ENCODE measurements at places on chromosomes 11 and 22.

GRCh38 chr11:108565653-108566052 is 27.9 kb downstream of the EXPH5 start:
- no peak for DNase-seq

- no peak for DNase-seq
These were observed 2.6 kb downstream of the TAGLN start for GRCh38 chr11:117201658-117202305.

DNA sequence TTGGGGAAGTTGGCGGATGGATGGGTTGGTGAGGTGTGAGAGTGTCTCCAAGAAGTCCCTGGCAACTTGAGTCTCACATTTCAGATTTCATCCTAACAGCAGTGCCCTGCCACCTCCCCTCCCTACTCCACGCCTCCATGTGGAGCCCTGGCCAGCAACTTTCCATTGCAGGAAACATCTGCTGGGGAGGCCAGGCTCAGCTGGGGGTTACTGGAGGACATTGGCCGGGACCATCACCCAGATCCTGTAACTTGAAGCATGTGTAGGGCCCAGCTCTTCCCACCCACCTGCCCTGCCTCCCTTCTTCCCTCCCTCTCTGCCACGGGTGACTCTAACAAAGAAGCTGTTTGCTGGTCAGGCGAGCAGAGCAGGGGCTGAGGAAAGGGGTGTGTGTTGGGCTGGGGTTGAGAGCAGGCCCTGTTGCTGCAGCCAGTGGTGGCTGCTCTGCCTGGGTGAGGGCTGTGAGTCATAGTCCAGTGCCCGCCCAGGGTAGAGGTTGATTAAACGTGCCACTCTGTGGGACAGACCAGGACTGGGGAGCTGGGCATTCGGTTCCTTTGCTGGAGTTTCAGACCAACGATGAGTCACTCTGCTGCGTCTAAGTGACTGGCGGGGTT is 64.0 kb downstream of the SCN3B start:
- DNase-seq, result no peak

DNA sequence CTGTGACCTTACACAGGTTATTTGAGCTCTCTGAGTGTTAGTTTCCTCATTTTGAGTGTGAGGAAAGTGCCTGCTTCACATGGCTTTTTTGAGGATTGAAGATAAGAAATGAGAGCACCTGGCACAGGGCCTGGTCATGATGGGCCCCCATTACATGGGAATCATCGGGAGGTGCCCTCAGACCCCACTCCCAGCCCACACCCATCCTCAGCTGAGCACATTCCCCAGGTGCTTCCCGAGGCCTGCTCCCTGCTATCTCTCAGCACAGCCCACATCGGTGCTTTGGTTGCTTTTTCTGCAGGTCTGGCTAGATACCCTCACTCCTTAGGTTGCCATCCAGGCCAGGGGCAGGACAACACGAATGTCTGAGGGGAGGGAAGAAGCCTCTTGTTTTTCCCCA is 16.6 kb downstream of the DGAT2 start:
- DNase-seq, result no peak

- no peak for DNase-seq
These were observed 30.1 kb downstream of the SBF2 start for GRCh38 chr11:10263929-10264328.

- no peak for DNase-seq
These were observed 301.8 kb upstream of the RAG2 start for GRCh38 chr11:36899800-36900199.

DNA sequence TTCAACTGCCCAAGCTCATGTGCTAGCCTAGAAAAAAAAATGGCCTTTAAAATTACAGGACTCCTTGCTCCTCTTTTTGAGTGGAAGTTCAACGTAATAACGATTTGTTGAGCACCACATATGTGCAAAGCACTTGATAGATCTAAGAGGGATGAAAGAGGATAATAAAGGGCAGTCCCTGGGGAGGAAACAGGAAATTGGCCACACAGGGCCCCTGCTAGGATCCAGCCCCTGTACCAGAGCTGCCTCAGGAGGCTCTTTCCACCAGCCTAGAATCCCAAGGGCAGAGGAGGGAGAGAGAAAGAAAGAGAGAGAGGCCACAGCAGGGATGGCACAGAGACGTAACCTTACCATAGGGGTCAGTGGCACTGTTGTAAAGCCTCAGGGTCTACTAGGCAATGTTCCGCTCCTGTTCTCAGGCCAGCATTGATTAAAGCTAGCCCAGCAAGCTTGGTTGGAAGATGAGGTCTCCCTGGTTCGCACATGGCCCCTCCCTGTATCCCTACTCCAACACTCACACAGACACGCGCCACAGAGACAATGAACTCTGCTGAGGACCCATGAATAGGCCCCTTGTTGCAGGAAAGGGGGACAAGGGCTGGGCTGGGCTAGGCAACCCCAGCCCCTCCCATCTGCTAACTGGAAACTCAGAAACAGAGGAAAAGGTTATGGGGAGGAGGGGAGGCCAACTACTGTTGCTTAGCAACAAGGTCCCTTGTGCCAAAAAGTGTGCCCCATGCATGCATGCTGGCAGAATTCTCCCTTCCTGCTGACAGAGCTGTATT is at the start of gene TMPRSS5:
TMPRSS5 (minus strand) TSS at position 438 of the 785 bp plus-strand sequence; CDS start at position 354, 84 bp downstream.
- DNase-seq, result no peak

DNA sequence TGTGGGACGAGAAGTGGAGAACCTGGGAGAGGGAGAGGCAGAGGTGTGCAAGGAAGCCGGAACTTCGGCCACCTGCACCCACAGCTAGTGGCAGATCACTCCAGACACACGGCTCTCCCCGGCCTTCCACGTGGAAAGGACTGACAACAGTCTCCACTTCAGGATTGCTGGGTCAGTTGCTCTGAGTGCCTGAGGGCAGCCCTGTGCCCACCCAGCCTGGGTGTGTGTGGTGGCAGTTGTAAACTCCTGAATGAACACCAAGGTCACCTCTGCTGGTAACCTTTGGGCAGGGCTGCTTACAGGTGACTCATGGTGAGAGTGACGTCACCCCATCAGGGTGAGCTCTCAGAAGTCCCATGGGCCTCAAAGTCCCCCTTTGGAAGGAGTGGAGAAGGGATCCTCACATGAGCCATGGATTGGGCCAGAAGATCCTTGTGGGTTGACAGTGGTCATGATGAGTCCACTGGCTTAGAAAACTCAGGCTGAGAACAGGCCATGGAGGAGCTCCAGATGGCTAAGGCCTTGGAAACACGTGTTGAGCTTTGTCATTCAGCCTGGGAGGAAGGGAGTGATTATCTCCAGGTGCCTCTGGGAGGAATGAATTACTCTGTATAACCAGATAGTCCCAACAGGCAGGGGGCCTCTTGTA is 71.3 kb downstream of the BCR start:
- no peak for DNase-seq

DNA sequence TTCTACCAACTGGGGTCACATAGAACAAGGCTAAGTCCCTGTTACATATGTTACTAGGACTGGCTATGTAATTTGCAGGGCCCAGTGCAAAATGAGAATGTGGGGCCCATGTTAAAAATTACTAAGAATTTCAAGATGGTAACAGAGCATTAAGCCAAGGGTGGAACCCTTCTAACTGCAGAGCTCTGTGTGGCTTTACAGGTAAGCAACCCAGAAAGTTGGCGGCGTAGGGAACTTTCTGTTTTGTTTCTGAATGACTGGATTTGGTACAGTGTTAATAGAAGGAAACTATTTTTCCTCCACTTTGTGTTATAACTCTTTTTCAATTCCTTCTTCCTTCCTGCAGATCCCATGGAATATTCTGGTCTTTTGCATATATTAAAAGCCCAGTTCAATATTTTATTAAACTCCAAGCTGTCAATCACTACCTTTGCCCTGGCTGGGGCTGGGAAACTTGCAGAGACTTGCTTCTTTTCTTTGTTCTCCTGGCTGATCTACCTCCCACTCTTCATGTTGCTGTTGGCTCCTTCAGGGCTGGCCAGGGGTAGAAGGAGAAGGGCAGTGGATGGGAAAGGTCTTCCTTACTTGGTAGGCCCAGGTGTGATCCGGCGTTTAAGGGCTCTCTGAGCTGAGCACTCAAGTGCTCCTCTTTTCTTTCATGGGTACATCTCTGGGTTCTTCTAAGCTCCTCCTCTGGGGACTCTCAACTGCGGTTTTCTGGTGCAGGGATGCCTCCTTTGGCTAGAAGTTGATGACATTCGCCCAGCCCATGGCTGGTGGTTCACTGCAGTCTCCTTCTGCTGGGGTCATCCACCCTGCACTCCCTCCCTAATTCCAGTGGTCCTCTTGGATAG is 67.7 kb downstream of the SNX19 start:
- no peak for DNase-seq

GRCh38 chr11:114914231-114915005 is 236.1 kb downstream of the NXPE2 start:
- DNase-seq, result no peak

- no peak for DNase-seq
These were observed 35.9 kb downstream of the PIK3C2A start for GRCh38 chr11:17171916-17172315.

Data from GDM1 (cell line).